ENCODE measurements at places on chromosomes 11 and 22.
A peak's percentile ranks its signal among the peaks of the same experiment; 100 is the strongest.

- DNase-seq, result no peak
These were observed 54.0 kb downstream of the PLEKHA7 start for GRCh38 chr11:16960250-16960649.

DNA sequence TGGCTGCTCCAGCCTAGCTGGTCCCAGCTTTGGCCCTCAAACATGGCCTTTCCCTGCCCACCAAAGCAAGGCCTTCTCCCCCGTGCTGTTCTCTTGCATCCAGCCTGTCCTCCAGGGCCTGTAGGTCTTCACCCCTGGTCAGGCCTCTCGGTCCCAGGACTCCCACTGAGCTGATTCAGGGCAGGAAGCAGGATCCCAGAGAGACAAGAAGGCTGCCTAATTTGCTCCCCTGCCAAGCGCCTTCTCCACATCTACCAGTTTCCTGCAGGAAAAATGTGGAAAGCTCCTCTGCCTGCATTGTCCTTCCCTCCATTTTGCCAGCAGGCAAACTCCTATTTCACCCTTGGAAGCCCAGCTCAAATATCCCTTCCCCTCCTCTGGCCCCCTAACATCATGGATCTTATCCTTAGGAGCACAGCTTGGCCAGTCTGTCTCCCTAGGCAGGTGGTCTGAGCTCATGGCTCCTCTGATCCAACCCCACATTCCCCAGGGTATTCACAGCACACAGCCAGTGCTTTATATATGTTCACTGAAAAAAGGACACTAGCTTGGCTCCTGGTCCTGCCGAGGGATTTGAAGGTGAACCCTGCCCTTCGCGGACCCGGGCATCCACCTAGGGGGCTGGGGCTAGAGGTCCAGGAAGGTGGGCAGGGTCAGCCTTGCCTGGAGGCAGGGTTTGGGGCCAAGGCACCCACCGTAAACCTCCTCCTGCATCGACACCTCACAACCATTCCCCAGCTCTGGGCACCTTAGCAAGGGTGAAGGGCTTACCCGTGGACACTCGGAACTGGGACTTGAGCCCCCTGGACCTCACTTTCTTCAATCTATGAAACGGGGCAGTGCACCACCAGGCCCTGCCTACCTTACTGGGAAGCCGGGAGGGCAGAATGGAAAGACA, 968 bp downstream of the RHBDD3 start:
- DNase-seq, result peak; percentile 22

- no peak for DNase-seq
These were observed 401.6 kb downstream of the BUD13 start for GRCh38 chr11:116371146-116371545.

GRCh38 chr11:57668434-57668782, 494 bp downstream of the ZDHHC5 start:
- peak; percentile 64 for DNase-seq

- DNase-seq, result peak; percentile 17
These were observed at the start of gene FAM111B for GRCh38 chr11:59106363-59107336. Gene FAM111B, plus strand, starts transcription at chr11:59107237. Its CDS starts 2,389 bp downstream, at chr11:59109626.

DNA sequence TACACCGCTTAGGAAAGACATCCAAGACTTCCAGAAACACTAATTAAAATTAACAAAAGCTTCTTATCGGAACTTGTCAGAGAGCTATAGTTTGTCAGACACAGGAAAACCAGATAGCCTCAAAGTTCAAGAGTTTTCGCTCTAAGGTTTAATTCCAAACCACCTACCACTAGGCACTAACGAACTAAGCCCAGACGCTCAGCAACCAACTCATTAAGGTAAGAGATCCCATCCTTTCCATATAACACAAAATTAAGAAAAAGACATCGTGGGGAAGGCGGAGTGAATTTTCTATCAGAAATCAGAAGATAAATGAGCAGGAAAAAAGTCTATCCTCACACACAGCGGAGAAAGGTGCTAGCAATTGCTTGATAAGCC, 382 bp downstream of the IMMP1L start:
- DNase-seq, result no peak

- DNase-seq, result peak; percentile 64
These were observed 11.6 kb downstream of the TOLLIP start for GRCh38 chr11:1297576-1298473.

DNA sequence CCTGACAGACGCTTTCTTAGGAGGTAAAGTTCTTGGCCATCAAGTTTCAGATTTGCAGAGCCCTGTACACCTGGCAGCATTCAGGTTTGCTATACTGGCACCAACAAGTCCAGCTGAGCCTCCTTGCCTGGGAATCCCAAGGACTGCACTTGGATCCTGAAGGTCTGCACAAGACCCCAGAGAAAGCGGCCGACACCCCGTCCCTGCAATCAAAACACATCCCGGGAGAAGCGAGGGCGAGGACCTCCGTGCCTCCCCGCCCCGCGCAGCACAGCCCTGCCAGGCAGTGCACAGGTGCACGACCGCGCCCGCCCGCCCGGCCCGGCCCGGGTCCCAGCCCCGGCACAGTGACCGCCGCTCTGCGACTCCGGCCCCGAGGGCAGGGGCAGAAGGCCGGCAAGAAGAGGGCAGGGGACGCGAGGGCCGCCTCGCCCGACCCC, 559 bp downstream of the MRTFA start:
- peak; percentile 20 for DNase-seq

All from hematopoietic multipotent progenitor cell treated with erythropoietin and hydrocortisone succinate and interleukin-3 and kit ligand, for 17 days (in vitro differentiated cells).